Bone marrow (tissue), 2 donors: ENCODE measurements at places on chromosomes 7 and 10.

- no peak for DNase-seq
Observed at GRCh38 chr10:96695975-96696634, 24.2 kb downstream of the PIK3AP1 start.

DNA sequence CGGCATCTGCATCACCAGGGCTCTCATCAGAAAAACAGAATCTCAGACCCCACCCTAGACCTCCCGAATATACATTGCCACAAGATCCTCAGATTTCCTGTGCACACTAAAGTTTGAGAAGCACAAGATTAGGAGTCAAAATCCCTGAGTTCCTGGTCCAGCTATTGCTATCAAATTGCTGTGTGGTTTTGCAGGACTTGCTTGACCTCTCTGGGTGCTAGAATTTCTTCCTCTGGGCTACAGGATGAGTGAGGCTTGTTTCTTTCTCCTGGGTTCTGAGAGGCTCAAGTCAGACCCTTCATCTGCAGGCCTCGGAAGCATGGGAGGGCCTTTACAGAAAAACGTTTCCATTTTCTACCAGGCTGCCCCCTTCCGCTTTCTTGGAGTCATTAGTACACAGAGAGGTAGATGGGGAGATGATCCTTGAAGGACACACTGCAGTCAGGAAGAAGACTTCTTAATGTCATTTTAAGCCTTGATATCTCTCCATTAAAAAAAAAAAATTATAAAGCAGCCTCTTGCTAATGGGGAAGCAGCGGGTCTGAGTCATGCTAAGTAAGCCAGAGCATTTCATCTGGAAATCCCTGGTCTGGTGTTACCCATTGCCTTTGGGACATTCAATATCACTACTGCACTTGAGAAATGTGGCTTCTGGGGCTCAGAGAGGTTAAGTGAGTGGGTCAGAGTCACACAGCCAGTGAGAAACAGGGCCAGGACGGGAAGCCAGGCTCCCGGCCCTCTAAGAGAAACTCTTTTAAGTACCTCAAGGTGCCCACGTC is 173.5 kb downstream of the KCNMA1 start:
- DNase-seq, result no peak

DNA sequence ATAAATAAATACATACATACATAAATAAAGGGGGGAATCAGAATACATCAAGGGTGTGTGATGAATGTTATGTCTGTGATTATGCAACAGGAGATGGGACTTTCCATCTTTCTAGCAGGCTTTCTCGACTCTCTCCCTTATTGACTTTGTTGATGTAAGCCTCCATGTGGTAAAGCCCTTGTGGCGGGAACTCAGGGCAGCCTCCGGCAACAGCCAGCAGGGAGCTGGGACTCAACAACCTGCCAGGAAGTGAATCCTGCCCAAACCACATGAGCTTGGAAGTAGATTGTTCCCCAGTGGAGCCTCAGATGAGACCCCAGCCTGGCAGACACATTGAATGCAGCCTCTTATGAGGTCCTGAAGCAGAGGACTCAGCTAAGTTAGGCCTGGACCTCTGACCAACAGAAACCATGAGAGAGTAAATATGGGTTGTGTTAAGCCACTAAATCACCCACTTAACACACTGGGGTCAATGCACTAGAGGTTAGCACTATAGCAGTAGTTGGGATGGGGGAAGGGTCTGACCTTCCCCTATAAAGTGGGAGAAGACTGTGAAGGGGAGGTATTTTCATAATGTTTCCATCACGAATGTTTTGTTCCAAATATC is 104.0 kb downstream of the JCAD start:
- no peak for DNase-seq

DNA sequence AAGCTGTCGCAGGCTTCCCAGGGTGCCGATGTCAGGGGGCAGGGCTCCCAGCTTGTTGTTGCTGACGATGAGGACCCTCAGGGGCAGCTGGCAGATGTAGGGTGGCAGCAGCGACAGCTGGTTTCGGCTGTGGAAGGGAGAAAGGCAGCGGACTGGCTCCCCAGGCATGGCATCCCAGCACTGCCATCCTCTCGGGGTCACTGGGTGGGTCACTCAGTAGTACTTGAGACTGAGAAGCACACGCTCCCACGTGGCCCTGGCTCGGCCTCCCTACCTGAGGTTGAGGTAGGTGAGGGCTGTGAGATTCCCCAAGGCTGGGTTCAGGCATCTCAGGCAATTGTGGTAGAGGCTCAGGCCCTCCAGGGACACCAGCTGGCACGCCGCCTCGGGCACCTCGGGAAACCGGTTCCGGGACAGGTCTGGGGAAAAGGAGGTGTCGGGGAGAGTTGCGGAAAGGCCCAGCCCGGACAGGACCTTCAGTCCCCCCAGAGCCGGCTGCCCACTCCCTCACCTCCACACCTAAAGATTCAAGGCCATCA is 3.8 kb downstream of the LRCH4 start:
- DNase-seq, result no peak

GRCh38 chr7:116249969-116250553 is 39.7 kb downstream of the TES start:
- no peak for DNase-seq

GRCh38 chr7:43906331-43907010 is at the start of gene URGCP:
TSS of gene URGCP (minus strand) at chr7:43906596. CDS start at chr7:43906575, 21 bp downstream.
- no peak for DNase-seq

DNA sequence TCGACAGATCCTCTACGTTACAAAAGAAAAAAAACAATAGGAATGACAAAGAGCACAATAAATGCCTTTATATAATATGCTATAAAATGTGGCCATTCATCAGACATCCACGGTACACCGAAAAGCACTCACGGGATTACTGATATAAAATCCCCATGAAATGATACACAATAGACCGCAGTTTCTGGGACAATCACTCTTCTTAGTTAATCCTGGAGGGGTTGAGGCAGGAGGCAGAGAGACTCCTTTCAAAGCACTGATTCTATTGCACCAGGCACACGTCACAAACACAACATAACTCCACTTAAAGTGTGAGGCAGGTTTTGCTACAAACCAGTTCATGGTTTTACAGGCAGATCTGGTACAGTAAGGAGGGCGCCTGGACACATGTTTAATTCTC is 113.8 kb downstream of the FGFR2 start:
- DNase-seq, result no peak

- DNase-seq, result no peak
Observed at GRCh38 chr7:122423591-122423990, 119.0 kb upstream of the FEZF1 start.

GRCh38 chr10:498760-499435 is 190.6 kb downstream of the DIP2C start:
- DNase-seq, result no peak

- no peak for DNase-seq
Observed at GRCh38 chr7:150476285-150476684, 25.9 kb downstream of the GIMAP8 start.

- no peak for DNase-seq
Observed at GRCh38 chr10:105797234-105797890, 1156.3 kb downstream of the SORCS3 start.

DNA sequence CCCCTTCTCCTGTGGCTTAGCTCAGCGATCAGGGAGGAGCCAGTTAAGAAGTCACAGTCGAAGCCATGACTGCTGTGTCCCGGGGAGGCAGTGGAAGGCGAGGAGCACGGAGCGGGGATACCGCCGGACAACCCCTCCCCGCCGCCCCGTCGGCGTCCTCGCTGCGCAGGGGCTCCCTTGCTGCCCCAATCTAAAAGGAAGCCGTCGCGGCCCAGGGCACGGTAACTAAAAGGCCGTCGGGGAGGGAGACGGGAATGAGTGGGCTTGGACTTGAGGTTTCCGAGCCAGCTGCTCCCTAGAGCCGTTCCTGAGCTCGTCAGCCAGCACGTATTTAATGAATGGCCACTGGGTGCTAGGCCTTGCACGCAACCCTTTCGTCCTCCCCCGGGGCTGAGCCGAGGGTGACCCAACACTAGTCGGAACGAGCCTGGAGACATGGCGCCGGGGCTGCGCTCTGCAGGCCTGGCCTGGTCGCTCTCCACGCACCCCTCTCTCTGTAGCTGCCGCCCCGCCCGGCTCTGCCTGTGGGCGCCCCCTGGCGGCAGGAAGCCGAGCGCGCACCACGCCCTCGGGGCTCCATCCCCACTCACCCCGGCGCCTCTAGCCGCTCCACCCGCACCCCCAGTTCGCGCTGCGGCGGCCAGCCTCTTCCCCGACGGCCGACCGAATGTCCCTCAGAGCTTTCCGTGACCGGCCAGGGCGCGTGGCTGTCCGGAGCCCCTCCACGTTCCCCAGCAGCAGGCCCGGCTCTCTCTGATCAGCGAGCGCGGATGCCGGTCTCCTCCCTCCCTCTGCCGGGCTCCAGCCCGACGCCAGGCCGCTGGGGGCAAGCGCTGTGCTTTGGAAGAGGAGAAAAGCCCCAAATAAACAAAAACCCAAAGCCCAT is 29.3 kb upstream of the KCNK18 start:
- no peak for DNase-seq

GRCh38 chr10:86535132-86535882 is 13.7 kb upstream of the WAPL start:
- DNase-seq, result no peak

DNA sequence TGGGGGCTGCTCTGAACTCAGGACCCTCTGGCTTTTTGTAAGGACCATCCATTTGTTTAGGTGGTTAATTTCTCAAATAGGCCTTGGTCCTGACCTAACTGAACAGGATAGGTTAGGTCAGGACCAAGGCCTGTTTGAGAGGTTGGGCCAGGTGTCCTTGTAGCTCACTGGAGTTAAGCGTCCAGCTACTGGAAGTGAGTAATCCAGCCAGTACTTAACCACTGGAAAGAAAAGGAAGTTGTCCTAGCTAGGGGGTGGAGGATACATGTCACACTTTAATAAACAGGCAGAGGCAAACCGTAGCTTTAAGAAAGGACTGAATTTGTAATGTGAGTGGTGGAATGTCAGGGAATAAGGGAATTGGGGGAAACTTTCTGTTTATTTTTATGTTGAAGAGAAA is 96.0 kb downstream of the GPR85 start:
- no peak for DNase-seq

DNA sequence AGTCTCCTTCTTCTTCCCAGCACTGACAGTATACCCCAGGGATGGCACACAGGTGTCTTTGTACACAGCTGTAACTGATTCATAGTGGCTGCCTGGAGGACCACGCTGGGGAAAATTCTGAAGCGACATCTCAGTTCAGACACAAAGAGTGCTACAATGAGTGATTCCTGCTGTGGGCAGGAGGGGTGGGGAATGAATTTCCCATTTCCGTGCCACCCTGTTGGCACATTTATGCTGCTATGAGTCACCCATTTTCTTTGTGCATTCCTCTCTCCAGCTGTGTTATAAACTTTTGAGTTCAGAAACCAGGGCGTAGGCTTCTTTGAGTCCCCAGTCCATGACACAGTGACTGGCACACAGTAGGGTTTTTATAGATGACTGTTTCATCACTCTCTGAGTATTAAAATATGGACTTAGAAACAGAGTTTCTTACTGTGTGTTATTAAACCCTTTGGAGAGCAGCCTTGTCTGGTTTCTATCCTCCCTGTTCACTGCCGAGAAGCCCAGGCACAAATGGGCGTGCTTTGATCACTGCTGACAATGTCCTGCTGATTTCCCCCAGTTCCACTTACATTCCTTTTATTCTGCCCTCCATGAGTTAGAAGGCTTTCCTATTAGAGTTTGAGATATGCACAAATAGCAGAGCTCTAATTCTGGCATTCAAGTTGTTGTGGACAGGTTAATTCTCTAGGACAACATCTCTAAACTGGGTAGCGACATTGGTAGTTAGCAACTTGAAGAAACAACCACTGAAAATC is 24.0 kb upstream of the NPS start:
- no peak for DNase-seq

DNA sequence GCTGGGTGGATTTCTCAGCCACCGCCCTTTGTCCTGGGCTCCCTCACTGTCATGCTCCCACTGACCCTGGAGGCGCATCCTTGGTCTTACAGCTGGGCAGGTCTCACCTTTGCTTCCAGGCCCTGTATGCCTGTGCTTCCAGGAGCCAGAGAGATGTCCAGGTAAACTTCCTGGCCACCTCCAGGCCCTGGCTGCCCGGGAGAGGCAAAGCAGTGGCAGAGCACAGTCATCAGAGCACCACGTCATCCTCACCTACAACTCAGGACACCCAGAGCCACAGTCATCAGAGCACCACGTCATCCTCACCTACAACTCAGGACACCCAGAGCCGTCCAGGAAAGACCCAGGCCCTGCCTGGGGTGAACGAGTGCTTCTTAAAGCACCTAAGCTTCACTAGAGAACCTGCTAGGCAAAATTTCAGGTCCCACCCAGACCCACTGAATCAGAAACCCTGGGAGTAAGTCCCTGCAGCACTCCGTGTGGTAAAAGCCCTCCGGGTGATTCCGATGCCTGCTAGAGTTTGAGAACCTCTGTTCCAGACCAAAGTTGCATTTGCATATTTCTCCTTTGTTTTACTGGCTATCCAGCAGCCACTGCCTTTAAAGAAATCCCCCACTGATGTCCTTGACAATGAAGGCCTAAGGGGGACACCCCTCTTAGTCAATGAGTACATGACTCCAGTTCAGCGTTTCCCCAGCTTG is 62.3 kb downstream of the DLG5 start:
- DNase-seq, result no peak

GRCh38 chr10:58661336-58661735 is 148.7 kb downstream of the BICC1 start:
- DNase-seq, result no peak

DNA sequence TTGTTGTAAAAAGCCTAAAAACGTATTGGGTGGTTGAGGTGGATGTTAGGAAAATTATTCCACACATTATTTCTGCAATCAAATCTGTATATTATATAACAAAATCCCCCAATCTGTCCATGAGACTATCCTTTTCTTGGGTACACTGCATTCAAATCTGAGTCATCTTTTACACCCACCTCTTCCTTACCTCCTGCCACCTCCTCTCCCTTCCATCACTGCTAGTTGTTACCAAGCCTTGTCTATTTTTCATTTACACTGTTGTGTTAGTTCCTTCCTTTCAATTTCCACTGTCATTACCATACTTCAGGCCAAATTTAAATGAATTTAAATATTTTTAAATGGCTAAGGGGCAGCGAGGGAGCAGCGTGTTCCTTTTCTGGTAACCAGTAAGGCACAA is 83.3 kb downstream of the ITGA8 start:
- DNase-seq, result no peak

GRCh38 chr7:30671793-30672465 is 10.3 kb downstream of the CRHR2 start:
- DNase-seq, result no peak

GRCh38 chr7:131774419-131775220 is 218.2 kb upstream of the PODXL start:
- DNase-seq, result no peak

- no peak for DNase-seq
Observed at GRCh38 chr7:2278026-2278425, 36.0 kb downstream of the NUDT1 start.

GRCh38 chr7:125877246-125877645 is 947.6 kb upstream of the POT1 start:
- no peak for DNase-seq

- DNase-seq, result no peak
Observed at GRCh38 chr10:122861711-122862161, 16.1 kb upstream of the CUZD1 start.

DNA sequence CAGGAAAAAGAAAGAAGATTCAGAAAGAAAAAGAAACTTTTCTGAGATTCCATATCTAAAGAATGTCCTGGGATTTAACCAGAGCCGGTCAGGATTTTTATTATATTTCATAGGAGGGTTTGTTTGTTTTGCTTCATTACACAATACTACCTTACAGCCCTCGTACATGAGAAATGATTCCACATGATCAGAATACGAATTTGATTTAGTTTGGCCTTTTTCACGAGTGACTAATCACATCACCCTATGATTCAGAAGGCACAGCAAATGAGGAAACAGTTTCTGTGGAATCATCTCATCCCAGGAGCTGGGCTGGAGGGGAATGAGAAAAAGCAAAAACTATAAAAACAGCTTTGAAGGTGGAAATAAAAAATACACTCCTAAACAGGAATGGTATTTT is 54.7 kb upstream of the VWC2 start:
- no peak for DNase-seq
